ENCODE measurements at places on chromosomes 7 and 10.

GRCh38 chr7:95549818-95550529 lies 46.3 kb downstream of the PDK4 start:
- DNase-seq: no peak

DNA sequence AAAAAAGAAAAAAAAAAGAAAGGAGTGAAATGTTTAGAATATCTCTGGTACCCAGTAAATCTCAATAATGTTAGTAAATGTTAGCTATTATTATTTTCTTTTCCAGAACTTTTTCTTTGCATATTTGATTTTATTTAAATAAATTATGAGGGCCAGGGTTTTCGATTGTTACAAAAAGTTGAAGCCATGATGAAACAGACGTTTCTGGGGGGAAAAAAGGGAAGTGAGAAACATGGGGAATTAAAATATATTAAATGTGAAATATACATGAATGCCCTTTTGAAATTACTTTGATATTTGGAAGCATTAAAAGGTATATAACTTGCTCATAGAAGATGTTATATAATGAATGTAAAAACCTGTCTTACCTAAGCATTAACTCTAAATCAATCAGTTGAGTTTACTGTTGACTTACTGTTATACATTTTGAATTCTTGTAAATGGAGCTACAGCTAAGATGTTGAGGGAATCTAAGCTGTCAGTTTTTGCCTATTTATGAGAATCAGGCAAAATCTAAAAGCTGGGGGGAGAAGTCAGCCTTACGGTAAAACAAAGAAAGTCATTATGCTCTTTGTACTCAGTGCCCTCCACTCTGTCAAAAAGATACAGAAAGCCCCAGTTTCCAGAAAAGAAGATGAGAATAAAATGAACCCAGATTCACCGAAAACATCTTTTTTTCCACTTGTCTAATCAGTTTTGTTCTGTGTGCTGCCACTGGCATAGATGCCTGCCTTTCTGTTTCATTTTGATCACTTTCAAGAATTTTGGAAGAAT lies 30.0 kb upstream of the KDM7A start:
- DNase-seq: no peak

GRCh38 chr7:122829962-122830361 lies 56.3 kb downstream of the CADPS2 start:
- DNase-seq: no peak

DNA sequence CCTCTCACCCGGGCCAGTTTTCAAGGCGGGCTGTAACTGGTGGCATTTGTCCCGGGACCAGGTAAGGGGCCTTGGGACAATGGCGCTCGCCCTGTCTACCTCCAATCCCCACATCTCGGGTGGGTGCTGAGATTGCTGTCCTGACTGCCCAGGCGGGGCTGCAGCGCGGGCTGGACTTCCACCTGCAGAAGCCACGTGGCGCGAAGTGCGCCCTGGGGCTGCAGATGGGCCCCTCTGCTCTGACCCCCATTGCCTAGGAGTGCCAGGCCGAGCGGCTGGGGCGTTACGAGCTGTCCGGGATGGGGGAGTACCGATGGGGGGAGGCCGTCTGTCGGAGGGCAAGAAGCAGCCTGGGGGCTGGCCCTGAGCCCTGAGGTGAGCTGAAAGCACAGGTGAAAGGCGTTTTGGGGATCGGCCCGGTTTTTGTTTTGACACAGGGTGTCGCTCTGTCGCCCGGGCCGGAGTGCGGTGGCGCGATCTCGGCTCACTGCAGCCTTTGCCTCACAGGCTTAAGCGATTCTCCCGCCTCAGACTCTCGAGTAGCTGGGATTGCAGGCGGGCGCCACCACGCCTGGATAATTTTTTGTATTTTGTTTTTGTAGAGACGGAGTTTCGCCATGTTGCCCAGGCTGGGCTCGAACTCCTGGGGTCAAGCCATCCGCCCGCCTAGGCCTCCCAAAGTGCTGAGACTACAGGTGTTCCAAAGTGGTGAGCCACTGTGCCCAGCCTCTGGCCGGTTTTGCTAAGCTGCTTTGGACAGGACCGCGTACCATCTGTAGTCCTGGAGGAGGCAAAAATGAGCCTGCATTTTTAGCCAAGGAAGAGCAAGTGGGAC lies at the start of gene SFXN2:
SFXN2 (plus strand) TSS at position 16 of the 835 bp plus-strand sequence. CDS start 12,001 bp downstream, outside the sequence.
- peak; percentile 77 for DNase-seq

GRCh38 chr10:103791291-103791690 lies 64.1 kb downstream of the SH3PXD2A start:
- no peak for DNase-seq
